EL (cell line): ENCODE measurements at places on chromosomes 6 and 20.

DNA sequence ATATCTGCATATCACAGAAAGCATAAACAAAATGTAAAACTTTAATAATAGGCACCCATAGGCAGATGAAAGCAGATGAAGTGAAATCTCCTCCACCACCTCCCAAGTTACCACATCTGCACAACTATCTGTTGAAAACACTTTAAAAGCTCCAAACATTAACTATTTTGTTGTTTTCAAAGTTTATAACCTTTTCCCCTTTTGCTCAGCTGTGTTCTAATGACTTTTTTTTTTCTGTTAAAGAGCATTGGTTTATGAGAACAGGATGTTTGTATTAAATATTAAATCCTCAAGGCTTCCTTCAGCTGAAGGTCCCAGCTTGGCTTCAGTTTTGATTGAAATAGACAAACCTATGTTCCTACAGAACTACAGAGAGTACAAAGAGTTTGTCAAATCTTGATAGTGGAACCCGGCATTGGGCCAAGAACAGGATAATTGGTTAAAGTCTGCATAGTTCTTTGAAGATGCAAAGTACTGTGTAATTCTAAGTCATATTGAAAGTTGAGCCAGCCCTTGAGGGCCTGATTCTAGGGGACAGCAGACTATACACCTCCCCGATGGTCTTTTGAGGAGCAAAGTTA lies 255.1 kb upstream of the JAG1 start:
- peak; percentile 17 for DNase-seq

- DNase-seq: no peak
Observed at GRCh38 chr20:41587523-41587922, 30.7 kb downstream of the CHD6 start.

DNA sequence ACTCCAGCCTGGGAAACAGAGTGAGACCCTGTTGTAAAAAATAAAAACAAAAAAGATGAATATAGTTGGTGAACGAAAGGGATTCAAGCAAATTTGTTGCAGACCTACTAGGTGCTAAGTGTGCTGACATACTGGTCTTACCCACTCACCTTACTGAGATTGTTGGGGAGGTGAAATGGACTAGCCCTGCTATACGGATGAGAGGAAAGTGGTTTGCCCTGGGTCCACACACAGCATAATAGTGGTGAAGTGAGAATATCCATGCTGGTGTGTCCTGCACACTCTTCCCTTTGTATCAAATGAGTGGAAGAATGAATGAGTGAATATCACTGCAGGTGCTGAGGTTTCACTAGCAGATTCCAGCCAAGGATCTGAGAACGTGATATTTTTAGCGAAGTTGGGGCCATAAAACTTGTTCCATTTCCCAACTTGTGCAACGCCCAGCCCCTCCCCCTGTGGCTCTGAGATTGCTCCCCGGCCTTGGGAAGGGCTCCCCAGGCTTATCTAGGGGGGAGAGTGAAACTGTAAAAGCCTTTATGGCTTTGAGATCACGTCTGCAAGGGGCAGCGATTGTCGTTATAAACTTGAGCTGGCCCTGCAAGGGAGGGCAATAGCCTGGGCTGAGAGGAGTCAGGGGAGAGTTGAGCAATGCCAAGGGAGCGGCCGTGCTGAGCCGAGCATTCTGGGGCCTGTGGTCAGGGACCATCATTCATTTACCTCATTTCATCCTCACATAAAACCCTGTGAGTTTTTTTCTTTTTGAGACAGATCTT lies 33.2 kb upstream of the TTPAL start:
- DNase-seq: no peak

GRCh38 chr6:2659882-2660281 lies 90.8 kb downstream of the MYLK4 start:
- DNase-seq: peak; percentile 71

- DNase-seq: no peak
Observed at GRCh38 chr6:108735310-108736001, 112.8 kb upstream of the ARMC2 start.

DNA sequence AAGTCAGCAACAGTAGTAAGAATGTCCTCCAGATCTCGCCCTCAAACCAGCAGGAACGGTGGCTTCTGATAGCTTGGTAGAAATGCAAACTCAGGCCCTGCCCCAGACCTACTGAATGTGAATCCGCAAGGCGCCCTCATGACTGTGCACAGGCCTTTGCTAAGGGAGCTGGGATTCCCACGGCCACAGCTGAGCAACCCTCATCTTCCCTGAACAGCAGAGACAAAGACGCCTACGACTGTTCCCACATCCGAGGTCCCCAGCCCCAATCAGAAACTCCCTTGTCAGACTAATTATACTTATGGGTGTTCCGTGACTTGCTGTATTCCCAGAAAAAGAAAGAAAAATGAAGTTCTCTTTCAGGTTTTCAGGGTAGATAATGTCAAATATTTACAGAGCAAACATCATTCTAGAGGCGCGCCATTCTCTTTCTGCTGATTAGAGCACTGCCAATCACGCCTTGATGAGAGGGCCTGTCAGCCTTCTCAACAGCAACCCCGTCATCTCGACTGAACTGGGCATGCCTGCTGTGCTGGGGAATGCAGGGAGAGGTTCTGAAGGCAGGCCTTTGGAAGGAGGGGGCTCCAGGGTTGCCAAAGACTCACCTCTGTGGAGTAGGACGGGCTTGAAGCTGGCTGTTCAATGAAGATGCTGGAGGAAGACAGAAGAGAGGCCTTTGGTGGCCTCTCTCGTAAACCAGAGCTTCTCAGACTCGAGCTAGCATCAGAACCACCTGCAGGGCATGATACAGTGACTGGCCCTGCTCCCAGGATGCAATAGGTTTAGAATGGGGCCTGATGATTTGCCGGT lies 79.9 kb downstream of the ZNF217 start:
- no peak for DNase-seq

- DNase-seq: no peak
Observed at GRCh38 chr6:114040871-114041270, 69.9 kb upstream of the HDAC2 start.

DNA sequence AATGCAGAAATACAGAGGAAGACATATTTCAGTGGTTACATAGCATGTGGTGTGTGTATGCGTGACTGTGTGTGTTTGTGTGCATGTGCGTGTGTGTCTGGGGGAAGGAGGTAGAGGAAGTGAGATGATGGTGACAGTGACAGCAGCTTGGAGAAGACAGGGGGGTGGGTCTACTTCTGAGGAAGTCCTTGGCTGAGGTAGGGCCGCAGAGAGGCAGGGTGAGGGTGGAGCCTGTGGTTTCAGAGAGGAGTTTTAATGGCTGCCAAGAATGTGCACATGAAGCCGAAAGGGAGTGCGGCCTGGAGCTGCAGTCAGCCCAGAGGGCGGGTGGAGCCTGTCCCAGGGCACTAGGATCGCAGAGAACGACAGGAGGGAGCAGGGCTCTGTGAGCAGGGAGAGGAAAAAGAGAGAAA lies 22.7 kb upstream of the RNF24 start:
- peak; percentile 83 for DNase-seq

- no peak for DNase-seq
Observed at GRCh38 chr6:64987066-64987465, 720.0 kb downstream of the EYS start.

- DNase-seq: no peak
Observed at GRCh38 chr20:57435498-57436222, 44.5 kb downstream of the RBM38 start.

DNA sequence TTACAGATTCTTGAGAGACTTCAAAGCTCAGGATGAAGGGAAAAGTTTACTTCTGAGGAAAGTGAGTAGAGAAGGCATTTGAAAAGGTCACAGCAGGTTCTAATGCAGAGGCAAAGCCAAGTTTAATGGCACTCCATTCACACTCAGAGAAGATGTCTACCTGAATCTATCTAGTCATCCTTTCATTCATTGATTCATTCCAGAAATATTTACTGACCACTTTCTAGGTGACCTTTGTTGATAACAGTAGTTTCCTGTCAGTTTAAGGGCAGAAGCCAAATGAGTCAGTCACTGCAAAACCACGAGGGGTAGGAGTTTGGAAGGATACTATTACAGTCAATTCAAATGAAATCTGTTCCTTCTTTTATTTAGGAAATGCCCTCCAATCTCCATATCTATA lies 30.8 kb downstream of the FBXO5 start:
- peak; percentile 65 for DNase-seq

- DNase-seq: peak; percentile 24
Observed at GRCh38 chr20:6704132-6704861, 63.2 kb upstream of the BMP2 start.

- DNase-seq: no peak
Observed at GRCh38 chr6:52301326-52301725, 16.8 kb upstream of the MCM3 start.

- DNase-seq: no peak
Observed at GRCh38 chr20:1330075-1330830, 1.3 kb upstream of the SDCBP2 start.

- no peak for DNase-seq
Observed at GRCh38 chr6:114228675-114229074, 114.1 kb downstream of the HS3ST5 start.

DNA sequence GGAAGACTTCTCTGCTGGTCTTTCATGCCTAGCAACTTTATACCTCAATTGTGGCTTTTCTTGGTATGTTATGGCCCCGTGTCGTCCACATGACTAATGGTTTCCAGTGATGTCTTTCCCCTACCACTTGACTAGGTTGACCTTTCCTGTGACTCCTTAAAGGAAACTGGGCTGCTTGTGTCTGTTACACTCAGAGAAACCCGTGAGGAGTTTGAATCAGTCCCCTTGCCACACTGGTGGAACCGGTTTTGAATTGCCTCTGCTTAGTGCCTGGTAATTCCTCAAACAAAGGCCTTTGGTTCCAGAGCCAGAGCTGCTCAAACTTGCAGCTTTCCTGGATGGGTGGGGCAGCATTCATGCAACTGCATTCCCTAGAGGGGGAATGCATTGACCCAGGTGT lies 21.9 kb downstream of the ECT2L start:
- DNase-seq: peak; percentile 78

DNA sequence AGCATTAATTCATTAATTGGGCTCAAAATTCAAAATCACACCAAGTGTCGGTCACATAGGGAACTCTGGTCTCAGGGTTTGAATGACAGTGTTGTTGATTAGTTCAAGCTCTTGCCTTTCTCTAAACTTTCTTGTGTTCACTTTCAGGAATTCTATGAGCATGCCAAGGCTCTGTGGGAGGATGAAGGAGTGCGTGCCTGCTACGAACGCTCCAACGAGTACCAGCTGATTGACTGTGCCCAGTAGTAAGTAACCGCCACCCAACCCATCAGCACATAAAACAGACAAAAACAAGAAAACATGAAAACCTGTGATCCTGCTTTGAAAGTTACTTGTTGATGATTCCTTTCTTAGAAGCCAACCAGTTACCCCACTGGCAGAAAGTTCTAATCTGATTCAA lies 52.7 kb downstream of the GNAS start:
- no peak for DNase-seq

GRCh38 chr6:38843798-38844197 lies 128.7 kb downstream of the DNAH8 start:
- DNase-seq: no peak

GRCh38 chr20:19742974-19743639 lies 15.0 kb upstream of the RIN2 start:
- no peak for DNase-seq

- DNase-seq: peak; percentile 40
Observed at GRCh38 chr20:57628047-57628961, 8.1 kb upstream of the ZBP1 start.

DNA sequence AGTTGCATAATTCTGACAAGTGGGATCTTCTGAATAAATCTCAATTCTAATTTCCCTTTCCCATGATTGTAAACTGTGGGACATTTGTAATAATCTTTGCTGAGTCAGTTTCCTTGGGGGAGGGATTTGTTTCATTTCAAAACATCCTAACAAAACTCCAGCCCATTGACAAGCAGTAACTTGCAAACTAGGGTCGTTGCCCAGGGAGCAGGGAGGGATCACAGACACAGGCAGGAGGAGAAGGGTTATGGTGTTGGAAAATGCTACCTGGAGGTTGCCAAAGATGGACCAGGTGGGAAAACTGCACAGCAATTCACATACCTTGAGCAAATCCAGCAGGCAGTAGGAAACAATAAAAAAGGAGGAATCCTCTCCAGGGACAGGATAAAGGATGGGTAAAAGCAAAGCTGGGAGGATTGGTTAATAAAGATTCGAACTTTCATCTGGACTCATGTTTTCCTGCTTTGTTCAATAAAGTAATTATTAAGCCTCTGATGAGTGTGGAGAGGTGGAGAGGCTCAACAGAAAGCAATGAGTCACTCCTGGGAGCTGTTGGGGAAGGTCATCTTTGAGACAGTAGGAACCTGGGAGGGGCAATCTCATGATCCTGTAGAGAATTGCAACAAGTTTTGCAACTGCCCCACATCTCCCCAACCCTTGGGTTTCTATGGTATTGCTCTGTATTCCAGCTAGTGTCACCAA lies 87.3 kb upstream of the AKIRIN2 start:
- peak; percentile 57 for DNase-seq

DNA sequence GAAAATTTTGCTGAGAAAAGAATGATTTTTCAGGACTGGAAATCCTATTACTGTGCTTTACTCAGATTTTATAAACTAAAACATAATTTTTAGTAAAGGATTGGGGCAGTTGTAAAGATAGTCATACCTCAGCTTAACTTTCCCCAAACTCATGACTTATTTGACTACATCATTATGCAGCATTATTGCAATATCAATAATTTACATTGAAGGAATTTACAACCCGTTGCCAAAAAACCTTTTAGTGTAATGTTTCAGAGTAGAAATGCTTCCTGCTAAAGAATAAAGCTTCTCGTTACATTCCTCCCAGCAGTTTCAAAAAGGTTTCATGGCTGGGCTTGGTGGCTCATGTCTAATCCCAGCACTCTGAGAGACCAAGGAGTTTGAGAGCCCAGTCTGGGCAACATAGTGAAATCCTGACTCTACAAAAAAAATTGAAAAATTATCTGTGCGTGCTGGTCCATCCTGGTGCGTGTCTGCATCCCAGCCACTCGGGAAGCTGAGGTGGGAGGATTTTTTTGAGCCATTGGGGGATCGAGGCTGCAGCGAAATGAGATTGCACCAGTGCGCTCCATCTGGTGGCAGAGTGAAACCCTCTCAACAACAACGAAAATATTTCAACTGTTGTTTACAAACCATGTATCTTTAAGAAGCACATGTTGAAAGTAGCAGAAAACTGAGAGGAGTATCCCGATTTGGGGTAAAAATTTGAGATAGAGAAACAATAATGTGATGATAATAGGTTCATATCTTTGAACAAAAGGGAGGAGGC lies 4.4 kb downstream of the AMD1 start:
- peak; percentile 40 for DNase-seq

DNA sequence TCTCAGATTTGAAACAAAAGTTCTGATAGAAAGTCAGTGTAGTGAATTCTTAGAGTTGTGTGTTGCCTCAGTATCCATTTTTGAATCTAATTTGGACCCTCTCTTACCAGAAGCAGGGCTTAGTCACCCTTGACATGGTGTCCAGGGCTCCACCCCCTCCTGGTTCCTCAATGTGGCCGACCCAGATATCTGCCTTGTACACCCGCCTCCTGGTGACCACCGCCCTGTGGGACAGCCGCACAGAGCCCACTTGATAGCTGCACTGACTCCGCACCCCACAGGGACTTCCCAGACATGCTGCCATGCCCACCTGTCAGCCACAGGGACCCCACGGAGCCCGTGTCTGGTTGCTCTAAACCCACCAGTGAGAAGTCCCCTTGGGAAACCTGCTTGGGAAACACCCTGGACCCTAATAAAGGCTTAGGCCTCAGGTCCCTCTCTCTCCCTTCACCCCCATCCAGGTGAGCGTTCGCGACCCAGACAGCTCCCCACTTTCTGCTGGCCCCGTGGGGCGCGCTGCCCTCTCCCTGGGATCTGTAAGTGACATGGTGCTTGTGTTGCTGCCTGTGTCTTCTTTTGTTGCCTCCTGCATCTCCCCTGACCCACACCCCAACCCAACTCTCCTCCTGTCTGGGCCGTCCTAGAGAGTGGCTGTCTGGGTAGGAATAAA lies 47.2 kb upstream of the SYNDIG1 start:
- no peak for DNase-seq

- no peak for DNase-seq
Observed at GRCh38 chr6:45881705-45882467, 133.8 kb downstream of the CLIC5 start.
